ENCODE measurements at places on chromosomes 5 and 9.

DNA sequence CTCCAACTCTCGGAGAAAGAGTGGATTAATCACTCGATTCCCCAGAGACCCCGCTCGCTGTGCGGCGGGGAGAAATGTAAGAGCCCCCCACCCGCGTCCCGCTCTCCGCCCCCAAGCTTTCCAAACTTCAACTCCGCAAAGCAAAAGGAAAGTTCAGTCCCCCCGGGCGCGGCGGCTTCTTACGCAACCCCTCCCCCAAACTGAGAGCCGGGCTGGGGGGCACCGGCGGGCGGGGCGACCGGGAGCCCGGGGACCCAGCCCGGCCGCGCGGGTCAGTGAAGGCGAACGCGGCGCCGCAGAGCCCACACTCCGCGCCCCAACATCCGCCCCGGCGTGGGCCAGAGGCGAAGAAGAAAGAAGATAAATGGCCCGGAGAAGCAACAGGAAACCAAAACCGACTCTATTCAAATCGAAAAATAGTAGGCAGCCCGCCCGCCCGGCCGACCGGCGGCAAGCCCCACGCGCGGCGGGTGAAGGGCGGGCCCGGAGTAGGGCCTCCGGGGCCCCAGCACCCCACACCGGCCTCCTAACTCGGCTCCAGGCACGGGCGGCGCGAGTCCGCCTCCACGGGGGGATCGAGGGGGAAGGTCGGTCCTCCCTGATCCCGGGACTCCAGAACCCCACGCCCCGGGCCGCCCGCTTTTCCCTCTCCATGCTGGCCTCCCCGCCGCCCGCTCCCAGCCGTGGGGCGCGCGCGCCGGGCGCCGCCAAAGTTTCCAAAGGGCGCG, 720 bp downstream of the NOTCH1 start:
- DNase-seq: no peak

- DNase-seq: no peak
Observed at GRCh38 chr5:8892926-8893325, 652.9 kb downstream of the SEMA5A start.

- no peak for DNase-seq
Observed at GRCh38 chr5:67530609-67531255, 334.1 kb upstream of the CD180 start.

DNA sequence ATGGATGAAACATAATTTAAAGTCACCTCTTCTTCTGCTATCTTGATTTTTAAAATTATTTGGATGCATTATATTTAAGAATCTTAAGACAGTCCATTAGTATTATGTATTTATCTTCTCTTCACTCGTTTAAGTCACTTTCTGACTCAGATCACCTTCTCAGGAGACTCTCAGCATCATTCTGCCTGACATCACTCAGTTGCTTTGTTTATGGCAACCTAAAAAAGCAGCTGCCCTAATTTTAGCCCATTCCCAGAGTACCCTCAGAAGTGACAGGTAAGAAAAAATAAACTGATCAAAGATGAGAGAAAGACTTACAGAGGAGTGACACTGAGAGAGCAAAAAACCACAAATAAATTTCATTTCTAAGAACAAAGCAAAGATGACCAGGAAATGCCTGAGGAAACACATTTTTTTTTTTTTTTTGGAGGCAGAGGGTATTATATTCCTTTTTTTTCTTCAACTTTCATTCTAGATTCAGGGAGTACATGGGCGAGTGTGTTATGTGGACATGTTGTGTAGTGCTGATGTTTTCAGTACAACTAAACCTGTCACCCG, 140.5 kb downstream of the MUSK start:
- DNase-seq: no peak

DNA sequence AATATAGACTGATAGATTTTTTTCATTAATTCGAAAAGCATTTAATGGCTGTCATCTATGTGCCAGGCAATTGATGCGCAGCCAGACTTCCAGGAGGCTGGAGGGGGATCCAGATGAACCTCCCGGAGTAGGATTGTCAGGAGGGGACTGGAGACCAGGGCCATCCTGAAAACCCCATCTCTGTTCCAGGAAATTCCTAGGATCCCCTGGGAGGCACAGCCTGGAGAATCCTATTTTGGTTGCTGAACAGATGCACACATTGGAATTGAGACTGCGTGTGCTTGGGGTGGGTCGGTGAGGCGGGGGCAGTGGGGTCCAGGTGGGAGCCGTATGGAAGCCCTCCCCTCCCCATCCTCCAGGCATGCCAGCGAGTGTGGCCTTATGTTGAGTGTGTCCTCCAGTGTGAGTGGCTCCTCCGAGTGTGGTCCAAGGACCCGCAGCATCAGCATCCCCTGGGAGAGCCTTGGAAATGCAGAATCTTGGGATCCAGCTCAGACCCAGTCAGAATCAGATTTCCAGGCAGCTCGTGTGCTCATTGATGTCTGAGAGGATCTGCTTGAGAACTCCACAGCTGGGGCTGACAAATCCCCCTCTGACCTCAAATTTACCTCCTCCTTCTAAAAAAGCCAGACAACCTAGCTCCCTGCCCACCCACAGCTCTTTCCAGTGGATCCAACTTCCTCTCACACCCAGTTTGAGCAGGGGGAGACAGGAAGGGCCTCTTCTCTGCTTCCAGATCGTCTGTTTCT, 38.7 kb downstream of the ROPN1L start:
- DNase-seq: no peak

- DNase-seq: no peak
Observed at GRCh38 chr9:129377931-129378661, 200.0 kb upstream of the IER5L start.

GRCh38 chr9:94974154-94974879, 247.8 kb downstream of the AOPEP start:
- DNase-seq: no peak

GRCh38 chr5:32778403-32778802, 67.3 kb downstream of the NPR3 start:
- no peak for DNase-seq

GRCh38 chr5:41721516-41721915, 148.7 kb downstream of the OXCT1 start:
- no peak for DNase-seq

DNA sequence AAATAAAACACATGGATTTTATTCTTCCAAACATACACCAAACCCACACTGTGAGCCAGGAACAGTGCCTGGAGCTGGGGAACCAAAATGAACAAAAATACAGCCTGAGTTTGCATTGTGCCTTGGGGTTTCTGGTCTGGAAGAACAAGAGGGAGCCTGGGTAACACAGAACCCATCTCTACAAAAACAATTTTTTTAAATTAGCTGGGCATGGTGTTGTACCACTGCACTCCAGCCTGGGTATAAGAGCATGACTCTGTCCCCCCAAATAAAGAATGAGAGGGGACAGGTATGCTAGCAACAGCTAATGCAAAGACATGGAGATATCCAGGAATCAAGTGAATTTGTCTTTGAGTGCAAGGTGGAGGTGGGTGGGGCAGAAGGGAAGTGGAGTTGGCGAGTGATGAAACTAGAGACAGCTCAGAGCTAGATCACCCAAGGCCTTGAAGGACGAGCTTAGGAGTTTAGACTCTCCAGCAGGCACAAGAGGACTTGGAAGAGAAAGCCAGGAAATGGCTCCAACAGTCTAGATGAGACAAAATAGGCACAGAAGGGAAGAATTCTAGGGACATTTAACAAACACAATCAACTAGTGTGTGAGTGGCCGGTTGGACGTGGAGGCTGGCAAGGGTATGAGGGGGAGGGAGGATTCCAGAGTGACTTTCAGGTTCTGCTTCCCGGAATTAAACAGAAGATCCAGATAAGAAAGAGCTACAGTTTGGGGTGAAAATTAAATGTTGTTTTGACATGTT, 47.4 kb downstream of the FNBP1 start:
- no peak for DNase-seq

DNA sequence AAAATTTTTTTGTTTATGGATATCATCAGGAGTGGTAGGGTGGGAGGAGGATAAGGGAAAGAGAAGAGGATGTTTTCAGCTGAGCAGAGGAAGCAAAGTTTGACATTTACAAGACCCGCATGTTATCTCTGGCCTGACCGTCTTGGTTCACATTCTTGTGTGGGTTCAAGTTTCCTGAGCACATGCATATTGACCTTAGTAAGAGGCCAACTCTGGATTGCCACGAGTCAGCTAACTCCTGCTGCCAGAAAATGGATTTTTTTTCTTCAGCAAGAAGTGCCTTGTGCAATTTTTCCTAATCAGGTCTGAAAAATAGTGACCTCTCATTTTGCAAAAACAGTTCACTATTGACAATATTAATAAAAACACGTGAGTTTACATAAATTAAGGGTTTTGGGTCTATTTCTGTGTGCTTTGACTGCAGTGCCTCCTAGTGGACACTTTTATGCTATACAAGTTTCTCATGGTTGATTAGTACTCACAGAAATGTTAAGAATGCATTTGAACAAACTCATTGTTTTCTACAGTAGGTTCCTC, 27.1 kb upstream of the BASP1 start:
- peak; percentile 40 for DNase-seq

GRCh38 chr5:17096952-17097695, 120.3 kb upstream of the BASP1 start:
- DNase-seq: peak; percentile 95

GRCh38 chr5:52825826-52826225, 38.1 kb downstream of the ITGA1 start:
- DNase-seq: no peak

- DNase-seq: no peak
Observed at GRCh38 chr5:125486634-125487033, 740.2 kb upstream of the ZNF608 start.

- no peak for DNase-seq
Observed at GRCh38 chr5:157835041-157835440, 23.9 kb downstream of the CLINT1 start.

DNA sequence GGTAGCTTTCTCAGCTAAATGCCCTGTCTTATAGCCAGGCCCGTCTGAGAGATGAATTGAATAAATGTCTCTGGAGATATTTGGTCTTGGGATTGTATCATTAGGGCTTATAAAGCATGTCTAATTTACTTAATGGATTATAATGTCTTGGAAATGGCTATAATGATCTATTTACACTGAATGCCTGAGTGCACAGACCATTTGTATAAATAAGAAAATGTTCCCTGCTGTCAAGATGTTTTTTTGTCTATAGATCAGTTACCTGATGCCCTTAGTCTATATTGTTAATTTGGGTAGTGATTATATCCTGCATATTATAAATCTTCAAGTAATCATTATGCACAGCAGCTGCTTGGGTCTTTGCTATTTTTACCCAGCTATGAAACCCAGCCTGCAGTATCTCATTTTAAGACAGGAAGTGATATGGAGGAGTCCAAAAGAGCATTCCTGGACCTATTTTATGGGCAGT, 112.9 kb upstream of the ACTBL2 start:
- DNase-seq: peak; percentile 25

GRCh38 chr5:33997331-33997983, 10.4 kb downstream of the AMACR start:
- peak; percentile 57 for DNase-seq

DNA sequence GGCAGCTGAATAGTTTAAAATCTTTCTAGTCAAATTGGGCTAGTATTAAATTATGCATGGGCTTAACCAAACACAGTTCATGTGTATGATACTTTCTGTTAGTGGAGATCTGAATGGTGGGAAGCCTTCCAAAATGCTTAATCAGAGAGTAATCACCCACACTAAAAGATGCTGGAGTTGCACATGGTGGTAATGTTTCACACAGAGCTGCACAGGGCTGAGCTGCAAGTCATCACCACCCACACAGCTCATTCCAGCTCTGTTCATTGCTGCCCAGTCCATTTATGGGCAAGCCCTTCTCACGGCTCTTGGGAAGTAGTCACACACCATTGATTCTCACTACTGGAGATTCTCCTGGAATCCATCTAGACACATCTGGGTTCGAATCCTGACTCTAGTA, 351.5 kb upstream of the KCNN2 start:
- no peak for DNase-seq

- DNase-seq: no peak
Observed at GRCh38 chr5:54523534-54523933, 6.0 kb downstream of the SNX18 start.

DNA sequence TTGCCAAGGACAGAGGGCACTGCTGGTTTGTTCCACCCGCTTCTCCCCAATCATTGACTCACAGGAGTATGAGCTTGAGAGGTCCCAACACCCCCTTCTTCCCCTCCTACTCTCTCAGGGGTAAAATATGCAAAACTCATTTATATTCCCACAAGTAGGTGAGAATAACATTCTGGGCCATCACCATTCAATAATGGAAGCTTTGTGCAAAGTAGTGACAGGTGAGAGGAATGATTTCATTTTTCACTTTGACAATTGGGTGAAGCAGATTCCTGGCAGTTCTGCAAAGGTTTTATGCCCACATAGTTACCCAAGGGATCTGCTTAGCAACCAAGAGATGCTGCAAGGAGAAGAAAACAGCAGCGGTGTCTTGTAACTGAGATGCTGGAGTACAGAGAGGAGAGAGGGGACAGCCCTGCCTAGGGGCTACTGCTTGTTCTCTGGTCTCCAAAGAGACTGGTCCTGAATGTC, 137.6 kb downstream of the CMYA5 start:
- DNase-seq: no peak

DNA sequence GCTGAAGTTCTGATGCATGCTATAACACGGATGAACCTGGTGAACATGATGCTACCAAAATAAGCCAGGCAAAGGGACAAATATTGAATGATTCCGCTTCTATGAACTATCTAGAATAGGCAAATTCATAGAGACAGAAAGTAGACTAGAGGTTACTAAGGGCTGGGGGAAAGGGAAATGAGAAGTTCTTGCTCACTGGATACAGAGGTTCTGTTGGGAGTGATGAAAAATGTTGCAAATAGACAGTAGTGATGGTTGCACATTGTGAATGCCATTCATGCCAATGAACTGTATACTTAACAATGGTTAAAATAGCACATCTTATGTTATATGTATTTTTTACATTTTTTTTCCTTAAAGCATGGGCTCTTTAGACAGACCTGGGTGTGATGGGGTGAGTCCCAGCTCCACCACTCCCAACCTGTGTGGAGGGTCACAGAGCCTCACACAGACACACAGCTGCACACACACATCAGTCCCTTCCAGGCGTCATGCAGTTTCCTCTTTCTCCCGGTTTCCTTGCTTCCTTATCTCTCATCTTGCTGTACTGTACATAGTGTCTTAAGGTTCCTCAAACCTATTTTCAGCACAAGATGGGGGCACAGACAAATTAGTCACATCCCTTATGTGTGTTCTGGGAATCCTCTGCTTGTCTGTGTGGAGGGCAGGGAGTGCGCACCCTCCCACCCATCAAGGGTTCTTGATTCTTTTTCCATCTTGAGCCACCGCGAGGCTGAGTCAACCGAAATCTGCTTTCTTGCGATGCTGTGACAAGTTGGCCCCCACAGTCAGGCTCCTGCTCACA, 192.9 kb downstream of the CRB2 start:
- DNase-seq: no peak

- peak; percentile 14 for DNase-seq
Observed at GRCh38 chr5:56269216-56269927, 36.2 kb upstream of the ANKRD55 start.

GRCh38 chr9:2193552-2193951, 178.4 kb downstream of the SMARCA2 start:
- no peak for DNase-seq

GRCh38 chr5:137186759-137187461, 312.2 kb downstream of the SPOCK1 start:
- no peak for DNase-seq

DNA sequence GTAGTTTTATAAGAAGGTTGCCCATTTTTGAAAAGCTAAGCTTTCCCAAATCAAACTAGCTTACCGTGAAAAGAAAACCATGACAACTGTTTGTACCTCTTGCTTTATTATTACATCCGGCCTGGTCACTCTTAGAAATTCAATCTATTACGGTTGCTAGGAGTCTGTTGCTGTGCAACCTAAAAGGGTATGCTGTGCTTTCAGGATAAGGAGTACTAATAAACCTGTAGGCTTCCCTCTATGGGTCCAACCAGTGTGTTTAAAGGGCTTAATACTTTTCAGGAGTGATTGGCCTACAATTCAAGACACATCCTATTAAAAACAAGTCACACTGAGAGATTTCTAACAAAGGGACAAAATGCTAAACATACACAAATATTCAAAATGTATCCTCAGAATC, 27.1 kb downstream of the RFX3 start:
- peak; percentile 83 for DNase-seq

Measured in NCI-H146 (cell line).